ENCODE measurements at places on chromosomes 2 and 18. TPM values are rescaled to one million over a fixed set of nuclear protein-coding genes. Genes with fewer than 3 reads are reported as not detected.

GRCh38 chr2:86358957-86359356 is 21.5 kb upstream of the REEP1 start:
- DNase-seq = no peak

DNA sequence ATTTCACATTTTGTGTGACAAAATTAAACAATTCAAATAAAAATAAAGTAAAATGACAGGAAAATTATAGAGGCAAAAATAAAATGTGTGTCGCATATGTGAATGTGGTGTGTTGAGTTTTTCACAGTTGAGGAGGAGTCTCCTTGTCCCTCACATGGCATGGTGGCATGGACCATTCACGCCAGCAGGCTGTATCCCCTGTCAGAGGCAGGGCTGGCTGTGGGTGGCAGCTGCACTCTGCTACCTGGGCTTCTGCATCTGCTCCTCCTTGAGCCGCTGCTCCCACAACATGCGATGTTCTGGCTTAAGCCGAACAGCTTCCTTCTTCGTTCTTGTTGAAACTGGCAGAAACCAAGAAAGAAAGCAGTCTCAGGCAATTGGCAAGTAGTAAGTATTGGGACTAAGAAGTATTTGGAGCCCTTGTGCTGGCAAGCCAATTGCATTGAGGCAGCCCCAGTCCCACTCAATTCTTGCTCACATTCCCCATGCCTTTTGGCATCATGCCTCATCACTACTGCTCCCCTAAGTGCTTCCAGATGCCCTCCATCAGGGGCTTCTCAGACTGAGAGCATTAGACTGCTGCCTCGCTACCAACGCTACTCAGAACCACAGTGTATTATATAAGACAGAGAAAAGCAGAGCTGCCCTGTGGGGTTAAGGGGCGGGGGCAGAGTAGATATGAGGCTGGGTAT is 177.9 kb upstream of the NABP1 start:
- DNase-seq = no peak

GRCh38 chr2:179260224-179260623 is 4.4 kb downstream of the SESTD1 start:
- DNase-seq = no peak

DNA sequence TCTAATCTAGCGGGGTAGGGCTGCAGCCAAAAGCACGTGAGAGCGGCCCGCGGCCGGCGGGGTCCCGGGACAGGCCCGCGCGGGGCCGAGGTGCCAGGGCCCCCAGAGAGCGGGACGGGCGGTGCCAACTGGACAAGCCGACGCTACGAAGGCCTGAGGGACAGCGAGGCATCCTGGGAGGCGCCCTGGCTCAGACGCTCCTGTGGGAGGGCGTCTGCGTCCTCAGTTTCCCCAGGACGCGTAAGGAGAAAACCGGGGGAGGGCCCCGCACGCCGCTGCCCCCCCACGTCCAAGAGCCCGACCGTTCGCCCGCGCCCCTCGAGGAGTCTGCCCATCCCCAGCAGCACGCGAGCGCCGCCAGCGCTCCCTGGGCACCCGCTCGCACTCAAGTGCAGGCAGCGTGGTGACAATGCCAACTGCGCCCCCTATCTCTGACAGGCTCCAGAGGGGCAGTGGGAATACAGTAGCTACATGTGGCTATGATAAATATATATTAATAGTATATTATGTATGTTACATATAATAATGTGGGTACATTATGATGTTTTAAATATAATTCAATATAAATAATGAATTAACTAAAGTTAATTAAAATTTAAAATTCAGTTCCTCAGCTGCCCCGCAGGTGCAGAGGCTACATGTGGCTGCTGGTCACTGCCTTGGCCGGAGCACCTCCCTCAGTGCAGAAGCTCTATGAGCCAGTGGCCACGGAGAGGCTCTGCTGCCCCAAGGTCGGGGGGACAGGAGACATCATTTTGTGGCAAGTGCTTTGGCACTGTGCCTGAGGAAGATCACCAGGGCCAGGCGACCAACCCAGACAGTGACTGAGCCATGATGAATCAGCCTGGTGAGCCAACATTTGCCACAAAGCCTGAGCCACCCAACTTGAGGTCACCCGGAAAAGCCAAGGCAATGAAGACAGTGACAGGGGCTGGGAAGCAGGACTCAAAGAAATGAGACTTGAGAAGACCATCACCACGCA is 5.5 kb upstream of the SFT2D3 start:
- DNase-seq = no peak

GRCh38 chr2:148882051-148882450 is 7.0 kb downstream of the KIF5C start:
- DNase-seq = no peak

- DNase-seq = no peak
These were observed 126.6 kb downstream of the ARHGEF4 start for GRCh38 chr2:130963196-130963848.

- DNase-seq = no peak
These were observed 111.4 kb downstream of the SPP2 start for GRCh38 chr2:234161932-234162331.

DNA sequence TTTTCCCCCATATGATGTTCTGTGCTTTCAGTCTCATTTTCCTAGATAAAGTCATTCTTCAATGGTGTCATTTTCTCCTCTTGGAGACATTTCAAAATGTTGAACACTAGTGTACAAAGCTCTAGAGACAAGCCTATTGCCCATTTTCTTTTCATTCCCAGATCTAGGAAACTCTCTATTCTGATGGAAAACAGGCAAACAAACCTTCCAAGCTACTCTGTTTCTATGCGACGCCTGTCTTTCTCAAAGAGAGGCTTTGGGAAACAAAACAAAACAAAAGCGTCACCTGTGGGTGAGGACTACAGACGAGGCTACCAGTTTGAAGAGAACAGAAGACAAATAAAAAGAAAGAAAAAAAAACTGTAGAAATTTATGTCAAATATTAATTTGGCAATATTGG is 311.0 kb downstream of the CBLN2 start:
- no peak for DNase-seq

GRCh38 chr18:76928179-76928868 is 106.0 kb downstream of the ZNF236 start:
- DNase-seq = no peak

GRCh38 chr18:54916507-54916906 is 42.8 kb downstream of the CCDC68 start:
- no peak for DNase-seq

DNA sequence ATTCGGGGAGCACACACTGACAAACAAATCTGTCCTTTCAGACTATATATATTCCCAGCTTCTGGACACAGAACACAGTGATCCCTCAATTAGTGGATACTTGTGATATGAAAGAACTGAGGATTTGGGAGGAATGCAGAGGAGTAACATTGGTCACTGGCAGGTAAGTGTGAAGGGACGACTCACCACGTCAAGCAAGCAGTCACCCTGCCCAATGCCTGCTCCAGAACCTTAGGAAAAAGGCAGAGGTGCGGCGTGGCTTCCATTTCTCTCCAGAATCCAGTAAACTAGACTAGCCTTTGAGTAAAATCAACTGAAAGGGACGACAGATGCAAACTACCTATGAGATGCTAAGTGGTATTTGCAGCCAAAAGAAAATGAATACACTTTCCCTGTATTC is 1.1 kb downstream of the CCDC93 start:
- DNase-seq = no peak

DNA sequence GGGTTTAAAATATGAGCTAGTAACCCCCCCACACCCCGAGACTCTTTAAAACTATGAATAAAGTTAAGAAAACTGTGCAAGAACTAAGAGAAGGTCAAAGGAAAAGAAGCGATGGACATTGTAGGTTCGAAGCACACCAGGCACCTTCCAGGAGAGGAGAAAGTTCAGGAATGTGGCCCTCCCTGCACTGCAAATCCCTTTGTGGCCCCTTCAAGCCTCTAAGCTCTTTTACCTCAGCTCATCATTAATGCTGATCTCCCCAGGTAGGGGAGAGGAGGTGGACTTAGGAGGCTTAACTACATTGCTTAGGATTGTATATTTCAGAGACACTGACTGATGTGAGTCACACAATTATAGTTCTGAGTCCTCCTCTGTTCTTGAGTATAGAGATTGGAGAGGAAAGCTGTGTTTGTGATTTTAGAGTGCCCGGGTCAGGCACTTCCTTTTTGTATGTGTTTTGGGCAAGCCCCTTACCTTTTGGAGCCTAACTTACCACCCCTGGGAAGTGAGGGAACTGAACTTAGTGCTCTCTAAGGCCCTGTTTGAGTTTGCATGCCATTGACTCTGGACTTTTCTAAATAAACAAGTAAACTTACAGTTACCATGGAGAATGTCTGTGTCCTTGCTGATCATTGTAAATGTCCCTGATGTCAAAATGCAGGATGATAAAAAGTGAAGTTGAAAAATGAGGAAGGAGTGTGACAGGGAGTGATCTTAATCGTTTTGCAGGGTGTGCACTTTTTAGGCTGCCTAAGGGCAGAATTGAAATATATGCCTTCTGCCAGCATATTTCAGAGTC is 140.8 kb upstream of the ZEB2 start:
- DNase-seq = no peak

GRCh38 chr18:62374410-62374965 is 49.4 kb downstream of the TNFRSF11A start:
- no peak for DNase-seq

- DNase-seq = no peak
These were observed 66.2 kb upstream of the DLX2 start for GRCh38 chr2:172168917-172169346.

GRCh38 chr2:73264783-73265182 is 19.5 kb downstream of the FBXO41 start:
- DNase-seq = no peak

- DNase-seq = no peak
These were observed 141.5 kb downstream of the WDSUB1 start for GRCh38 chr2:159144776-159145614.

GRCh38 chr2:197941715-197942114 is 137.3 kb downstream of the PLCL1 start:
- no peak for DNase-seq

DNA sequence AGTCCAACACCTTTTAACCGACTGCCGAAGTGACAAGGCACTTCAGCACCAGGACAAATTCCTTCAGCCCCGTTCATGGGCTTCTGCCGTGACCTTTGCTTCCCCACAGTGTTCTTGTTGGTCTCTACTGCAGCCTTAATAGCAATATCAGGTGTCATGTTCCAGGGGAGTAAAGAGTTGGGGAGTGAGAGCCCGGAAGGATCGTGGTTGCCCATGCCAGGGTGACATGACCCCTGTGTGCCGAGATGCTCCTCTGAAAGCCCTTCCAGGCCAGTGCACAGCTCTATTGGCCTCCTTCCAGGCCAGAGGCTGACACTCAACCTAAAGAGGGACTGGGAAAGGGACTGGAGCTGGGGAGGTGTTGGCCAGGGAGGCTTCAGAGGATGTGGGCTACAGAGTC is 279.2 kb downstream of the CYRIA start:
- no peak for DNase-seq

GRCh38 chr2:109411640-109412325 is 202.0 kb downstream of the SEPTIN10 start:
- DNase-seq = no peak

DNA sequence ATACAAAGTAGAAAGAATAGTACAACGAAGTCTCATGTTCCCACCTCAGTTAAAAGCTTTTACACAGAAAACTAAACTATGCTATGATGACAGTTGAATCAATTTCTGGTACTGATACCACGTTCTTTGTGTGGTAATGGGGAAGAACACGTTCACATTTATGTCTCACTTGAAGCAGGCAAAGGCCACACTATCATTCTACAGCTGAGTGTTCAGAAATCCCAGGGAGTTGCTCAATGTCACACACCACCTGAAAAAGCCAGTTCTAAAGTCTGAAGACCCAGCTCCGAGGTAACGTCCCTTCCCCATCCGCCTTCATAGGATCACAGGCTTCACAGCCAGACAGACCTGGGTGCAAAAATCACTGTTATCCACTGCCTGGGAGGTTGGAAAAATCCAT is 8.9 kb downstream of the RNF149 start:
- DNase-seq = no peak

- no peak for DNase-seq
These were observed 85.5 kb upstream of the STON1 start for GRCh38 chr2:48444404-48444803.

- DNase-seq = no peak
These were observed 251.1 kb upstream of the TRIB2 start for GRCh38 chr2:12465631-12466135.

The HTR2B gene
- 0.21 TPM for total RNA-seq

The DES gene
- total RNA-seq = 0.55 TPM

The CTAGE1 gene
- total RNA-seq = not detected

The TCF4 gene
- 15.7 TPM for total RNA-seq

The ICOS gene
- total RNA-seq = not detected

The SCN2A gene
- total RNA-seq = 0.14 TPM

The FAM237A gene
- not detected for total RNA-seq

The HNMT gene
- total RNA-seq = 9.9 TPM

The IGFBP5 gene
- total RNA-seq = 51.7 TPM

The CXCR4 gene
- total RNA-seq = 0.88 TPM

The AMER3 gene
- not detected for total RNA-seq

The CDH7 gene
- total RNA-seq = not detected

The MYOM1 gene
- 0.04 TPM for total RNA-seq

The IDH1 gene
- 108 TPM for total RNA-seq

The SLC19A3 gene
- total RNA-seq = 0.07 TPM

The STPG4 gene
- total RNA-seq = not detected

The IL36B gene
- total RNA-seq = not detected

The ASAP2 gene
- total RNA-seq = 38.1 TPM

The DSG2 gene
- total RNA-seq = 155 TPM

The CPLX4 gene
- not detected for total RNA-seq
